Esophagus mucosa (tissue), 1 donor: ENCODE measurements at places on chromosomes 13 and 19. TPM values are rescaled to one million over a fixed set of nuclear protein-coding genes. Genes with fewer than 3 reads are reported as not detected.

KCNN1 gene
- not detected for total RNA-seq

SLC25A41 gene
- total RNA-seq: 0.36 TPM

PVR gene
- 11.8 TPM for total RNA-seq

ADGRE2 gene
- total RNA-seq: 1.5 TPM

EID2B gene
- 0.20 TPM for total RNA-seq

CAMSAP3 gene
- 21.2 TPM for total RNA-seq

CTU1 gene
- total RNA-seq: 5.3 TPM

SKA3 gene
- 7.7 TPM for total RNA-seq

PGLYRP2 gene
- not detected for total RNA-seq

PRSS57 gene
- total RNA-seq: not detected

PPFIA3 gene
- 9.2 TPM for total RNA-seq

GZMM gene
- total RNA-seq: not detected

DNA sequence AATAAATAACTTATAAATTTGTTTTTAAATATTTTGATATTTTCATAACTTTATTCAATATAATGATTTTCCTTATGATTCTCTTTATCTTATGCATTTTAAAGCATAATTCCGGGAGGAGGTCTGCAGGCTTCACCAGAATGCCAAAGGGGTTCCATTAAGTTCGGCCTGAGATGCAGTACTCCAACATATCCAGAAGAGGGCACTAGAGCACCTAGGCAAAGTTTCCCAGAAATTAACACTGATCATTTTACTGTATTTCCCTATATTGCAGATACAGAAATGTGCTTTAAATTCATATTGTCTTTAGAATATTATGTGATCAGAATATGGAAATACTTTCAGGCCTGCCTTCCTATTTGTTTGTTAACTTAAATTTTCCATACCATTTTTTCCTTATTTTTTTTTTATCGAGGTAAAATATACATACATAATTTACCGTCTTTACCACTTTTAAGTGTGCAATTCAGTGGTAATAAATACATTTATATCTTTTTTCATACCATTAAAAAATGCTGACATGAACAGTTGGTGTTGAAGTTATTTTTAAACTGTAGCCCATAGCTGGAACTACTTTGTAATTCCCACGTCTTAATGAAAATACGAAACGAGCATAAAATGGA is 58.9 kb upstream of the TM9SF2 start:
- ATAC-seq: peak; percentile 78

- no peak for ATAC-seq
Measured at GRCh38 chr19:50314724-50315708, 14.2 kb downstream of the KCNC3 start.

- no peak for ATAC-seq
Measured at GRCh38 chr13:90385781-90386489, 961.6 kb upstream of the MIR17HG start.

DNA sequence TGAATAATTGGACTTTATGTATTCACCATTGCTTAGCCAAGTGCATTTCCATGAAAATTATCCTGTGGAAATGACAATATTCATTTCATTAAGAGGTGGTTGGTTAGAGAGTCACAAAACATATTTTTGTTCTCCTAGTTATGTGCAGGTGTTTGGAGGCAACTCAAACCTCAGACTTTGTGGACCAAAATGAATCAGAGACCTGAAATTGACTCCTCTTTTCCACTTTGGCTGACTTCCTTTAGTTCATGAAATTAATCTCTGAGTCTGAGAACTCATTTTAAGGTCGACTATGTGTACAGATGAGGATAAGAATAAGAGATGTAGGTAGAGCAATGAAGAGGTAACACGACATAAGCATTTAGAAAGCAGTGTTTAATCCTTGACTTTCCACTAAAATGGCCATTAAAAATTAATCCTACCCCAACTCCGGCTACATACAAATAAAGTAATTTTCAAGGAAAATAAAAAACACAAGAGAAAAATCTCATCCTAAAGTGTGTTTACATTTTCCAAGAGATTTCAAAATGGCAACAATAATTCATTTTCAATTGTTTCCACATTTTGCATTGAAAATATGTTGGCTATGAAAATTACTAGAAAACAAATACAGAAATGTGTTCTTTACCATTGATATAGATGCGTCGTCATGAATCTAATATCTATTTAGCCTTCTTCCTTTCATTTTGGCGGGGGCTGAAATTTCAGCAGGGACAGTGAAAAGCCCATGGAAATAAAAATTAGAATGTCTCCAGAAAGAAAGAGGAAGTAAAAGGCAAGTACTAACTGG is 185.4 kb upstream of the CSNK1A1L start:
- ATAC-seq: no peak

DNA sequence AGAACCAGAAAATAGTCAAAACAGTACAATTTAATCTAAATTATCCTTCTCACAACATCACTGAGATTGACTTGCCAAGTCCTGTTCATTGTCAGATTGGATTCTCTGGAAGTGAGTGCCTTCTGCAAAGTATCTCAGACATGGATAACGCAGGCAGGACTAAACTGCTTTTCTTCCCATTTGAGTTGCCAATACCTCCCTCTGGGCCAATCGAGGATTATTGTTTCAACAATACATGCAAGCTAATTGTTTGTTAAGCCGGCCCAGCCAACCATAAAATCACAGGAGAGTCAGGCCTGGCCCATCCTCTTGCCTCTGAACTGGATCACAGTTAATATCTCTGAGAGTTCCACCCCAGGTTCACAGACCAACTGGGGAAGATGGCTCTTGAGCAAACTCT is 240.0 kb downstream of the ENOX1 start:
- ATAC-seq: no peak

DNA sequence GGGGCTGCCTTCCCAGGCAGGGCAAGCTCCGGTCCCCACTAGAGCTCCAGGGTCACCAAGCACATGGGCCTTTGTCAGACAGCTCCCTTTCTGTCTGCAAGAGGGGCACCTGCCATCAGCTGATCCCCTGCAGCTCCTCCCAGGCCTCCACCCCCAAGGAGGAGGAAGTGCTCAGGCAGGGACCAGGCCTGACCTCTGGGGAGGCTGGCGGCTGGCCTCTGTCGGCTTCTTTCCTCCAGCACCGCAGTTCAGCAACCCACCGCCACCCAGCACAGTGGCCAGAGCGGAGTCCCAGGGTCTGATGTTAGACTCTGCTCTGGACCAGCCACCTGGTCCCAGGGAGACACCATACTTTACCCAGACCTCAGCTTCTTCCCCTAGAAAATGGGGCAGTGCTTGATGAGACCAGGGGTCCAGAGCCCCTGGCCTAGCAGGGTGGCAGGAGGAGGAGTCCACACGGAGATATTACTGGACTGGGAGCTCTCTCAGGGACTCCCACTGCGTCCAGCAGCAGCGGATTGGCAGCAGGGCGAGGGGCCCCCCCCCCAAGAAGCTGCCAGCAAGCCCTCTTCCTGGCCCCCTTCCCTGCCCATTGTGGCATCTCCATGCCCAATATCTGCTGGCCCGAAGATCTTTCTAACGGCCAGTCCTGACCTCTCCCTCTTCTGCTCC is 24.1 kb downstream of the NKPD1 start:
- ATAC-seq: no peak

DNA sequence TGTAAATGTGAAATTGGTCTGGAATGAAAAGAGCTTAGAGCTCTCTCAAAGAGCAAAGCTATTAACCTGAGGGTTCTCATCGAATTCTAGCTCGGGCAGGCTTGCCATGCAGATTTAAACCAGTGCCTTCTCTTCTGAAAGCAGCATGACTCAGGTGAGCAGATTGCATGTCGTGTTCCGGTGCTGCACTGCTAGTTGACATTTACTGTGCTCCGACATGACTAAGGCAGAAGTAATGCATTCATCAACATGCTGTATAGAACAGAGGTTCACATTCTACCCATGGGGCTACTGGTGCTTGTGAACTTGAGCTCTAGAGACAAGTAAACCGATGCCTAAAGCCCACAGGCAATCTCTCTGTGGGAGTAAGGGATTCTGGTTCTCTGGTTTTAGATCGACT is 947.7 kb downstream of the EFNB2 start:
- peak; percentile 97 for ATAC-seq

DNA sequence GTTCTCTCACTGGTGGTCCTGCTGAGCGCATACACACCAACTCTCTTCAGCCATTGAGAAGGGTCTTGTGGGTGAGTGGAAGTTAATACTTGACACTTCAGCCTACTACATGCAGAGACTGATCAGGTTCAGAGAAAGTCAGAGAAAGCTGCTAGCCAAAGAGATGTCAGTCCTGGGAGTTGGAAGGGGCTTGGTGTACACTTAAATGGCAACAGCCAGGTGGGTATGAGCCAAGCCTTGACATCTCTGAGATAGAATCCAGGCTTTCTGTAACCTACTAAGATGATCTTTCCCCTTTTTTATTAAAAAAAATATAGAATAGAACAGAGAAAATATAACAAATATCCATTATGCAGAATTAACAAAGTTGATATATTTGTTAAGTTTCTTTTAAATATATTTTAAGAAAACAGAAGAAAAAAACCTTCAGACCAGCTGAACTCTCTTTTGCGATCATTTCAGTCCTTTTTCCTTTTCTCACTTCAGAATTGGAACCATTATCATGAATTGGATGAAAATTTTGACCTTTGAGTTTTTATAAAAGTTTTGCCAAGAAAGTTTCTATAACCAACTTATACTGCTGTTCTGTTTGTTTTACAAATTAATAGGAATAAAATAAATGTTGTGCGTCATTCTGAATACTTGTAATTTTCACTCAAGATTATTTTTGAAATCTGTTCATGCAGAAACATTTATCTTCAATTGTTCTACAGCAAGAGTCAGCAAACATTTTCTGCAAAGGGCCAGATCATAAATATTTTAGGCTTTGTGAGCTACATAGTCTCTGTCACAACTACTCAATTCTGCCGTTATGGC is 153.0 kb downstream of the RFC3 start:
- ATAC-seq: no peak

DNA sequence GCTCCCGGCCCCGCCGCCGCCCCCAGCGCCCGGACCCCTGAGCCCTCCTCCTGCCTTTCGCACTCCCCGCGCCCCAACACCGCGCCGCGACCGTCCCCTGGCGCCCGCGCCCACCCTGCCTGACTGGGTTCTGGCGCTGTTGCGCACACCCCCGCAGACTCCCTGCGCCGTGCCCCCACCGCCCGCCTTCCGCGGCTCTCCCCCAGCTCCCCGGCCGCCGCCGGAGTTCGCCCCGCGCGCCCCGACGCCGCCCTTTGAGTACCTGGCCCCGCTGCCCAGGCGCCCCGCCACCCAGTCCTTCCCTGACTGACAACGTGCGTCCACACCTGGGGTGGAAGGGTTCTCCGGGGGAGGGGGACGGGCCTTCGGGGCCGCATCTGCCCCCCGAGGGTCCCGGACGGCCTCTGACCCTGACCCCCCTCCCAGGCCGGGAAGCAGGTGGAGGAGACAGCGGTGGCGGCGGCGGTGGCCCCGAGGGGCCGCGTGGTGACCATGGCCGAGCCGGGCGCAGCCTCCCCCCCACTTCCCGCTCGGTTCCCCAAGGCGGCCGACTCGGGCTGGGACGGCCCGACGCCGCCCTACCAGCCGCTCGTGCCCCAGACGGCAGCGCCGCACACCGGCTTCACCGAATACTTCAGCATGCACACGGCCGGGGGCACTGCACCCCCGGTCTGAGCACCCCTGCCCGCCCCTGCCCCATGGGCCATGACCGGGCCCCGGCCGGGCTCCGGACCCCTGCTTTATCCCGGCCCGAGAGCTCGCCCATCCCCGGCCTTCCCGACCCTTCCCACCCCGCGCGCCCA is 1.4 kb upstream of the MEGF8 start:
- ATAC-seq: no peak

- no peak for ATAC-seq
Measured at GRCh38 chr19:35986664-35987570, 8.1 kb upstream of the SDHAF1 start.

GRCh38 chr13:26989261-26989956 is 182.2 kb downstream of the USP12 start:
- ATAC-seq: no peak

DNA sequence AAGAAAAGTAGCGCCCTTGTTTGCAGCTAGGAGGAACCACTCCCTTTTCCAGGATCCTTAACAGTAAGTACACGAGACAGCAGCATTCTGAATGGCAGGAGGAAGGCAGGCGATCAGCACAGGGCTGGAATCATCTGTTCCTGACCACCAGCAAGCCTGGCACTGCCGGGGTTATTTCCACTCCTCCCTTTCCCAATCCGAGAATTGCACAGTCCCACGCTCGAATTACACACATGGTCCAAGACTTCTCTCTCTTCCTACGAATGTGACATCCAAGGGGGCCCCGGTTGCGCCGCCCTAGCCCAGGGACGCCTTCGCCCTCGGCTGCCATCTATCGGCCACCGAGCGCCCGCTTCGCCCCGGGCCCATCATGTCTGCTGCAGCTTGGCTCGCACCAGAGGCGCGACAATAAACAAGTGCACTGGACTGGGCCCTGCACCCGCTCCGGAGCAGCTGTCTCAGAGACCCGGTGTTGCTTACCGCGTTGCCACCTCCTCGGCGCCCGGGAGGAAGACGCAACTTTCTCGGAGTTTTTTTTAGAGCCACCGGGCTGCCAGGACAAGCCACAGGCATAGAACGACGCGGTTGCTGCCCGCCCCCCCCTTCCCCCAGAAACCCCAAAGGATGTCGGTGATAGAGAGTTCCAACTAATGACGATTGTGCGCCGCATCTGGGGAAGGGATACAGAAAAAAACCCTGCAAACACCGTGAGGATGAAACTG is at the start of gene SLITRK5:
Gene SLITRK5, plus strand, starts transcription at position 341 of the 722 bp plus-strand sequence. CDS start 4,018 bp downstream, outside the sequence.
- ATAC-seq: peak; percentile 64

GRCh38 chr13:110044551-110045111 is 258.2 kb upstream of the IRS2 start:
- ATAC-seq: no peak

- ATAC-seq: peak; percentile 46
Measured at GRCh38 chr13:20136781-20137703, 23.8 kb downstream of the GJA3 start.

DNA sequence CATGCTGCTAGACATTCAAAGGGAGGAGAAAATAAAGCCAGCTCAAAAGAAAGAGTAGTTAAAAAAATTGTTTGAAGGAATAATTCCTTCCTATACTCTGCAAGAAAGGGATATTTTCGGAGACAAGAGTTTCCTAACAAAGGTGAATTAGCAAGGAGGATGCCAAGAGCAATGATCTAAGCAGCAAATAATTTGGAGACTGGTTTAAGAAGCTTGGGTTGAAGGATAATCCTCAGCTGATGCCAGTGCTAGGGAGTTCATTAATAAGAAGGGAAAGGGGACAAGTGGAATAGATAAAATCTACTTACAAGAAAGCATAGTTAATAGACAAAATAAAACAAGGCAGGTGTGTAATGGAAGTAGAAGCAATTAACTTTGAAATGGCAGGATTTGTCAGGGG is 372.3 kb downstream of the NDFIP2 start:
- no peak for ATAC-seq

DNA sequence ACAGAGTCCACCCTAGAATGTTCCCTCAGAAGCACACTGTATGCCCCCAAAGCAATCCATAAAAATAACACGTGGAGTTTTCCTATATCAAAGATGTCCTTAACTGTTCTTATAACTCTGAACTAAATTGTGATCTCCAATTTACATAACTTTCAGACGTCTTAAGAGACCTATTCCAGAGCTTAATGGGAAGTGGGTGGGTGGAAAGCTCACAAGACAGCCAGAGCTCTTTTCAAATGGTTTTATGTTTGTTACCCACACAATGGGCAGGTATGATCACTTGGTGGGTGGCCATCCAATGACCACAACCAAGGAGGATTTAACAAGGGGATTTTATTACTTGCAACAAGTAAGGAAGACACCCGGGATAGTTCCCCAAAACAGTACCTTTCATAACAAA is 81.7 kb downstream of the LRRC63 start:
- ATAC-seq: no peak
